ENCODE measurements at places on chromosomes 16 and 17. TPM values are rescaled to one million over a fixed set of nuclear protein-coding genes. Genes with fewer than 3 reads are reported as not detected.

The LRRC36 gene
- 0.36 TPM for polyA plus RNA-seq

- DNase-seq, result no peak
Measured at GRCh38 chr17:71234349-71234748, 886.5 kb upstream of the SOX9 start.

The UTP4 gene
- 13.4 TPM for polyA plus RNA-seq

- no peak for DNase-seq
Measured at GRCh38 chr16:86107215-86107825, 208.4 kb downstream of the IRF8 start.

DNA sequence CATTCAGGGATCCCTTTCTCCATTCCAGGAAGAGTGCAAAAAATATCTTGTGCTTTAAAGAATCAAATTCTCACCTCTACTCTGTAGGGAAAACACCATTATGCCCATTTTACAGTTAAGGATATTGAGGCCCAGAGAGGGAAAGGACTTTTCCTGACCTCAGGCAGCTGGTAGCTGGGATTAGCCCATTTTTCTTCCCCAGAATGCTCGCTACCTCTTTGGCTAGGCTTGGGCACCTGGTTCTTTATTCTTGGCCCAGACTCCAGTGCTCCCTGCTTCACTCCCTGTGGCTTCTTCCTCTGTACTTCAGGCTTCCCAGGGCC is 45.7 kb downstream of the MEOX1 start:
- no peak for DNase-seq

DNA sequence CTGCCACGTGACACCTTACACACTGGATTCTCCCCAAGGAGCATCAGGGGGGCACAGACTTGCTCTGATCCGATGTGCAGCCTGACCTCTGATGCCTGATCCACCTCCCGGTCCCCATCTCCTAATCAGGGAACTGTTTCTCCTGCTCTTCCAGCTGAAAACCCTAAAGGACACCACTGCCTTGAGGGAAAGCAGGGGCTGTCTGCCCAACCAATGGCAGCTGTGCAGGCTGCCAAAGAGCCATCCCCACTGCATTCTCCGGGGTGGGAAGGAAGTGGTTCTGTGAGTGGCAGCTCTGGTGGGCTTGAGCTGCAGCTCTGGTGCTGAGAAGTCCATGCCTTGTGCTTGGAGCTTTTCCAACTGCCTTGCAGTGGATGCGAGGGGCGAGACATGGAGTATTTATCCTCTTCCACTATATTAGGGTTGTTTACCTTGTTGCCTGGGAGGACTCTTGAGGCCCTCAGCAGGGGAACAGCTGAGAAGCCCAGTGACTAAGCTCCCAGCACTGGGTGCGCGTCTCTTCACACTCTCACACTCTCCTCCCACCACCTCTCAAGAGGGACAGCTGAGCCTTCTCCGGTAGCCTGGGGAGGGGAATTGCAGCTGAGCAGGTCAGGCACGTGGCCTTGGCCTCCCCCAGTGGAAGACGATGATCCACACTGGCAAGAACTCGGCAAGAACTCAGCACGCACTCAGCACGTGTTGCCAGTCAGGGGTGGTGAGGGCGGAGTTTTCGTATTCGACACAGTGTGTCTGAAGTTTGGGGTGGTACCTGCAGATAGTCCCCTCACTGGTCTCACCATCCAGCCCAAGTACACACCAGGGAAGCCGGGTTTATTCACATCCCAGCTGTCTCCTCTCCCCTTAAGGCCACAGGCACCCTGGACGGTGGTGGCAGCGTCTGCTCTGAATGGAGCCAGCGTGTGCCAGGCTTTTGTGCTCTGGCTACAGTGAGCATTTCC is 21.1 kb upstream of the SPATA32 start:
- DNase-seq, result peak; percentile 71

DNA sequence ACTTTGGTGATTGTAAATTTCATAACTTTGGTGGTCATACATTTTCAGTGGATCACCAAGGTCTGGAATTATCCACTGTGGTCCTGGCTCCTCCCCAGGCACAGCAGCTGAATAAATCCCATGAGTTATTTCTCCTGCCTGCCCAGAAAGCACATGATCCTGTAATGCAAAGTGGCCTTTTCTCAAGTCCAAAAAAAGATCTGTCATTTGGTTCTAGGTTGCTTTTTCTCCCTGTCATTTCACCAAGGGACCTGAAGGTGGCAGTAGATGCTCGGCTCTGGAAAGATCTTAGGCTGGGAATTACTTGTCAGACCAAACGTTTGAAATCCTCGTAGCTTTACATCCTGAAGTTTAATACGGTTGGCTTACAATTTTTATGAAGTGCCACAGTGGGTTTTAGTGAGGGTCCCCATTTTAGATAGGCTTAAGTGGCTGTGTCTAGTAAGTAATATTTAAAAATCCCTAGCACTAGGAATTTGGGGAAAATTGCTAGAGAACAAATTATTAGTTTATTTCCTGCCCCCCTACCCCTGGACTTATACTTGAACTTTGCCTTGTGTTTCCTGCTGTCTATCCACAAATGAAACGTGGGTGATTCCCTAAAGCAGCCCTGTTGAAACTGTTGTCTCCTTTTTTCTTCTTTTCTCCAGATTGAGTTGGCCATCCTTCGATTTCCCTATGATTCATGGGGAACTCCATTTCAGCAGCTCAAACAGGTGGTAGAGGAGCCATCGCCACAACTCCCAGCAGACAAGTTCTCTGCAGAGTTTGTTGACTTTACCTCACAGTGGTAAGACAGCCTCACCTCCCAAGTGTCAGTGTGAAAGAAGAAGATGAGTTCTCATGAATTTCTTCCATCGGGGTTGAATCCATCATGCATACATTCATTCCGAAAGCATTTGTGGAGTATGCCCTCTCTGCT is 111.7 kb downstream of the MAP2K6 start:
- peak; percentile 33 for DNase-seq

The ZNF385C gene
- 0.32 TPM for polyA plus RNA-seq

The RRN3 gene
- polyA plus RNA-seq, result 13.1 TPM

- DNase-seq, result no peak
Measured at GRCh38 chr17:80980397-80981061, 11.1 kb upstream of the CHMP6 start.

DNA sequence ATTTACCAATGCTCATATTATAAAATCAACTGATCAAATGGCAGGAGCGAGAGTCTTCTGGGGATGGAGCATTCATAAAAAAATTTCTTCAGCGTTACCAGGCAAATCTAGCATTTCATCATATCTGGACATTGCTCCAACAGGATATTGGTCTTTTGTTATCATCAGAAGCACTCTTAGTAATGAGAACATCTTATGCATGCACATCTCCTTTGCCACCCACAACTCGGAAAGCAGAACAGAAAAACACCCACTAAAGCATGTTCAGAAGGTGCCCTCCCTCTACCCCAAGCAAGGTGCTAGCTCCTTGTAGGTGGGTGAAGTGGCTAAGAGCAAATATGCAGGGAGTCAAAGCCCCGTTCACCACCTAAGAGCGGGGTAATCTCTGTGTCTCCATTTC is 18.9 kb downstream of the ARHGAP17 start:
- no peak for DNase-seq

The ABCC3 gene
- polyA plus RNA-seq, result 1.4 TPM

- DNase-seq, result no peak
Measured at GRCh38 chr16:89392881-89393737, 97.3 kb downstream of the ANKRD11 start.

The CA5A gene
- not detected for polyA plus RNA-seq

DNA sequence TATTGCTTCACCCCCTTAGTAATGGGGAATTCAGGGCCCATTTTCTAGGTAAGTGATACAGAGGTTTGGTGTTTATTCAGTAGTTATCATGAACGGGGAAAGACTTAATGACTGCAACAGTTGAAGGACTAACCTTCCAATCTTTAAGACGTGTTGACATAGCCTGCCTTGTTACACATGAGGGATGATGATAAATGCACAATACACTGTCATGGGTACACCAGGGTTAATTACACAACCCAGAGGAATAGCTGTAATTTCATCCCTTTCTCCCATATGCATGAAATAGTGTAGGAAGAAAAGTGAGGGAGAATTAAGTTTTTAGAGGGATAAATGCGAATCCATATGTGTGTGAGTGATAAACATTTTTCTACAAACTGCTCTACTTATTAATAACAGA is 10.7 kb downstream of the MYH4 start:
- DNase-seq, result no peak

DNA sequence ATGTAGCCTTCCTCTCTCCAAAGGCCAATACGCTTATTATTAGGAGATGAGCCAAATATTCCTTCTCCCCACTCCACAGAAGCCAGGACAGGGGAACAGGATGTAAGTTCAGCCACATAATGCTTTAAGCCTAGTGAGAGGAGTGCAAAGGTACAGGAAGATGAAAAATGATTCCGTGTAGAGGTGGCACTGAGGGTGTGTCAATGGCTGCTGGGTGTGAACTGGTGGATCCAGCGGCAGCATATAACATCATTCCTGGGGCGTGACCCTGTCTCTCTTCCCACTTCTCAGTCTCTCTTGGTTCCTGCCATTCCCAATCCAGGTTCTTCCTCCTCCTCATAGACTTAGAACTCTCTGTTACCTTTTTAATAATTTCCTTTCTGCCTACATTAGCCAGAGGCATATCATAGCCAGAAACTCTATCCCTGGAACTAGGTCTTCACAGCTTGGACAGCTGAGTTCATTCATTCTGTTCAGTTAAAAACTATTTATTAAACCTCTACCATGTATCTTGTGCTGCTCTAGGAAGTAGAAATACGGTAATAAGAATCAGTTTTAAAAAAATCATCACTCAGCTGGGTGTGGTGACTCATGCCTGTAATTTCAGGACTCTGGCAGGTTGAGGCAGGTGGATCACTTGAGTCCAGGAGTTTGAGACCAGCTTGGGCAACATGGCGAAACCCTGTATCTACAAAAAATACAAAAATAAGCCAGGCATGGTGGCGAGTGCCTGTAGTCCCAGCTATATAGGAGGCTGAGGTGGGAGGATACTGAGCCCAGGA is 58.0 kb upstream of the FAM20A start:
- no peak for DNase-seq

The VMO1 gene
- polyA plus RNA-seq, result 0.70 TPM

The MYH1 gene
- not detected for polyA plus RNA-seq

- DNase-seq, result no peak
Measured at GRCh38 chr16:69589434-69590269, 23.9 kb downstream of the NFAT5 start.

The ACAP1 gene
- polyA plus RNA-seq, result 8.8 TPM

DNA sequence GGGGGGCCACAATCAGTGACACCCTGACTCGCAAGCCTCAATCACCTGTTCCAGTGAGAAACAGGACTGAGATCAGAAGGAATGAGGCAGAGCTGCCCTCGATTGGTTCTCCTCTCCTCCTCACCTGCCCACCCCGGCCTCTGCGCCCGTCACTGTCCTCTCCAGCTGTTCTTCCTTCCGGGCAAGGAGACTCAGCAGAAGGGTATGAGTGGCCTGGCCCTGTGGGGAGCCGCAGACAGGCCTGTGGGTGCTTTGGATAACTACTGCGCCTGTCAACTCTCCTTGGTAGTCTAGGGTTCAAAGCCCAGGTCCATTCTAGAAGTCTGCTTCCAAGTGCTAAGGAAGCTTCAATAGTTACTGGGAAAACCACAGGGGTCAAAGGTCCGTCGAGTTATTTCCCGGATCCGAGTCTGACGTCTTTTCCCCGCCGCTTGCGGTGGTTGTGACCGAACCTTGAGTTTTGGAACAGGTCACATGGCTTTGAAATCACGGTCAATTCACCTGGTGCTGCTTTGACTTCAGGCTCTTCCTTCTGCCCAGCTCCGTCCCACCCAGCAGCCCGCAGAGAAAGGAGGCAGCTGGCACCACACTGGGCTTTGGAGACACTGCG is 8.3 kb downstream of the CARD14 start:
- no peak for DNase-seq

DNA sequence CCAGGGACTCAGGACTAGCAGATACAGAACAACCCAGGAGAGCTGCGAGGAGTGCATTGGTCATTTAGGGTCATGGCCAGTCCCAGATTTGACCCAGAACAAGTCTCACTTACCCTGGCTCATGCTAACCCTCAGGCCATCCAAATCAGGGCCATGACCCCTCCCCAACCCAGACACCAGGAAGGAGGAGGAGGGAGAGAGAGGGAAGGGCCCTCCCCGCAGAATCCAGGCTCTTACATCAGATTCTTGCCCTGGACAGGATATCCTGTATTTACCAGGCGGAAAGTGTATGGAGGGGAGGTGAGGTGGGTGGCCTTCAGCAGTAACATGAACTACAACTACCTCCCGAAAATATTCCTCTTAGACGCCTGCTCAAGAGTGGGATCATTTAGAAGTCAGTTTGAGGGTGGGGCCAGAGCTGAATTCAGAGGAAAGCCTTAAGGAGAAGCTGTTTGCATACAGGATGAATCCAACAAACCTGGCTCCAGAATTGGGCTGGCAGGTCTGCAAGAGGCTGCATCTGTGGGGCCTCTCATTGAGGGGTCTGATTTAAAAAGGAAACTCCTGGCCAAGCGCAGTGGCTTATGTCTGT is 2.1 kb downstream of the VAT1 start:
- no peak for DNase-seq

DNA sequence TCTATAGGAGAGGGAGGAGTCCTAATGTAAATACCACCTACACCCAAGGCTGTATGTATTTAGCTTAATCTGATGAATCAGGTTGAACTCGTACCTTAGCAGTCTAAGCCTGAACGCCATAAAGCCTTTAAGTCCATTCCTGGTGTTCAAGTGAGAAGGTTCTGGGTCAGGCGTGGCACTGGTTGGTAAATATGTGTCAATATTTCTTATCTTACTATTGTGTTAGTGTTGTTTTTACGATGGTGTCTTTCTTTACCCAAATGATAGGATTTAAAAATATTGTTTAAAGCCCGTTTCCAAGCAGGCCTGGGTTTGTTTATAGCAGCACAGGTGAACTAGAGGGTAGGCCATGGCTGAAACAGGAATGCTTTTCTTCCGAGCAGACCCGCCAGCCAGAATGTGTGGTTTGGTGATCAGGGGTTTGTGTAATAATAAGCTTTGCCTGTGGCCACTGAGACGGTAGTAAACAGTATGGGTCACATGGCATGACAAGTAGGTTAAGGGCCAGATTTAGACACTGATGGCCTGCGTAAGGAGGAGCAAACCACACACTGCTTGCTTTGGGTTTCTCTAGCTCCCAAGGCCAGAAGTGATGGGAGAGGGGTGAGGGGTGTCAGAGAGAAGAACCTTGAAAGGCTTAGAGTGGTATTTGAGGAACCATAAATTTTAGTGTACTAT is 3.3 kb downstream of the TMEM94 start:
- DNase-seq, result no peak

- no peak for DNase-seq
Measured at GRCh38 chr17:65977041-65977440, 214.9 kb downstream of the CEP112 start.

- DNase-seq, result peak; percentile 82
Measured at GRCh38 chr16:13866073-13866472, 53.9 kb upstream of the ERCC4 start.

DNA sequence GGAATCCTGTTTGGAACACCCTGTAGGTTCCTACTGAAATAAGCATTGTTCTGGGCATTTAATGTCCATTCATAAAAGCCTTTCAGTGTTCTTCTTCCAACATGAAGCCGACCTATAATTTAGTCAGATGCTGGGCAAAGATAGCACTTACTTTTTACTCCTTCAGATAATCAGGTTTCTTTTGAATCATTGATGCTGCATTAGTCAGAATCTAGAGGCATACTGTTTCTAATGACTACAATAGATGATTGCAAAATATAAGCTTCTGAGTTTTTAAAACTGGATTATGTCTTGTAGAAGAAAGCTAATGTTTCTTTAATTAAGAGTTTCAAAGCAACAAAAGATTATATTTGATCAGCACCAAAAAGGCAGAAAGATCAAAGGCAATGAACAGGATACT is 16.0 kb downstream of the MMD start:
- DNase-seq, result no peak

Measured in right cardiac atrium (tissue), 5 donors.